AG08396 (cell line): ENCODE measurements at places on chromosomes 3 and 15.
A peak's percentile ranks its signal among the peaks of the same experiment; 100 is the strongest.

DNA sequence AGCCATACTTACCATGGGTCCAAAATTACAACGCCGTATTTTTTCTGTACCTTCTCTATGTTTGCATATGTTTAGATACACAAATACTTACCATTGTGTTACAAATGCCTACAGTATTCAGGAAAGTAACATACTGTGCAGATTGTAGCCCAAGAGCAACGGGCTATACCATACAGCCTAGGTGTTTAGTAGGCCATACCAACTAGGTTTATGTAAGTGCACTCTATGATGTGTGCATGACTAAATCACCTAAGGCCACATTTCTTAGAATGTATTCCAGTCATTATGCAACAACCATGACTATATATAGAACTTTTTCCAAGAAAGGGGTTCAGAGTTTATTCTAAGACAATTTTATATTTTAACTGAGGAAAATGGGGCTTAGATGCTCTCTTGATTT lies 411.7 kb downstream of the MAGI1 start:
- DNase-seq = no peak

- DNase-seq = no peak
Measured at GRCh38 chr15:79054350-79054749, 36.2 kb downstream of the RASGRF1 start.

- DNase-seq = no peak
Measured at GRCh38 chr3:133973249-133973980, 56.3 kb downstream of the SLCO2A1 start.

- DNase-seq = no peak
Measured at GRCh38 chr15:33671456-33671855, 296.8 kb upstream of the CHRM5 start.

GRCh38 chr3:130459944-130460343 lies 57.0 kb upstream of the COL6A6 start:
- no peak for DNase-seq

DNA sequence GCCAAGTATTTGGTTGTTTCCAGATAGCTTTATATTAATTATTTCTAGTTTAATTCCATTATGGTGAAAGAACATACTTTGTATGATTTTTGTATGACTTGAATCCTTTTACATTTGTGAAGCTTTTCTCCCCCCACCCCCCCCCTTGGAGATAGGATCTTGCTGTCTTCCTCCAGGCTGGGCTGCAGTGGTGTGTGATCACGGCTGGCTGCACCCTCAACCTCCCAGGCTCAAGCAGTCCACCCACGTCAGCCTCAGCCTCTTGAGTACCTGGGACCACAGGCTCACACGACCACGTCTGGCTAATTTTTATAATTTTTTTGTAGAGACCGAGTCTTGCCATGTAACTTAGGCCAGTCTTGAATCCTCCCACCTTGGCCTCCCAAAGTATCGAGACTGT lies 29.5 kb downstream of the ARL8B start:
- no peak for DNase-seq

- peak; percentile 85 for DNase-seq
Measured at GRCh38 chr3:48273594-48274211, 32.8 kb downstream of the ZNF589 start.

DNA sequence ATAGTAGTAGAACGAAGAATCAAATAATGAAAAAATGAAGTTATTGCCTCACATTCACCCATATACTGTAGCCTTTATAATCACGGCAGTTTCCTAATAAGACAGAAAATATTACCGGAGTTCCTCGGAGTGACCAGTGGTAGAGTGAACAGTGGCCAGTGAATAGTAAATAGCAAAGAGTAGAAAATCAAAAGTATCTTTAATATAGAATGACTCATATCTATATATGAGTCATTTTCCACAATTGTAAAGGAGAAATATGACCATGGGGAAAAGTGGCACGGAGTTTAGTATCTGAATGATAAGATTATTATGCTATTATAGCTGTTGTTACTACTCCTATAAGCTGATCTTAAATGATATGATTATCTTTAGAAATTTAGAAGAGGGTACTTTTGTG lies 38.5 kb downstream of the ZBTB20 start:
- DNase-seq = no peak

GRCh38 chr15:59349680-59350420 lies 22.8 kb downstream of the MYO1E start:
- DNase-seq = peak; percentile 82

GRCh38 chr3:86175051-86175536 lies 815.9 kb downstream of the VGLL3 start:
- DNase-seq = no peak

GRCh38 chr3:9314796-9315195 lies 48.1 kb upstream of the THUMPD3 start:
- no peak for DNase-seq

GRCh38 chr3:141876891-141877621 lies 613 bp downstream of the ATP1B3 start:
- peak; percentile 54 for DNase-seq

DNA sequence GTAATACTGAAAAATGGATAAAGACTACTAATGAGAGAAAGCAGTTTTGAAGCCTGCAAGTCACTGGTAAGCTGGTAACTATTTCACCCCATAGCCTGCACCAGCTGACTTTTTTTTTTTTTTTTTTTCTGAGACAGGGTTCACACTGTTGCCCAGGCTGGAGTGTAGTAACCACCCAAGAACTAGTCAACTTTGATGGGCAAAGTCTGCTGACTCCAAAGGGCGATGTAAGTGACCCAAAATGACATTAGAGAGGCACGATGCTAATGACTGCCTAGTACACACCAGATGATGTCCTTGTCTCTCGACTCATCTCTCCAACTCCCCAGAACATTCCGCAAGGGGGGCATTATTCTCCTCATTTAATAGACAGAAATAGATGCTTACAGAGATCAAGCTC lies 12.9 kb upstream of the TMEM41A start:
- DNase-seq = no peak

GRCh38 chr15:80739919-80740318 lies 39.3 kb upstream of the CEMIP start:
- DNase-seq = no peak

GRCh38 chr3:196298521-196298920 lies 11.0 kb upstream of the PCYT1A start:
- no peak for DNase-seq

GRCh38 chr3:45088543-45089358 lies 57.4 kb downstream of the CDCP1 start:
- DNase-seq = no peak
